ENCODE measurements at places on chromosomes 5 and 9. TPM values are rescaled to one million over a fixed set of nuclear protein-coding genes. Genes with fewer than 3 reads are reported as not detected.

Gene MACIR
- total RNA-seq, result 10.3 TPM

DNA sequence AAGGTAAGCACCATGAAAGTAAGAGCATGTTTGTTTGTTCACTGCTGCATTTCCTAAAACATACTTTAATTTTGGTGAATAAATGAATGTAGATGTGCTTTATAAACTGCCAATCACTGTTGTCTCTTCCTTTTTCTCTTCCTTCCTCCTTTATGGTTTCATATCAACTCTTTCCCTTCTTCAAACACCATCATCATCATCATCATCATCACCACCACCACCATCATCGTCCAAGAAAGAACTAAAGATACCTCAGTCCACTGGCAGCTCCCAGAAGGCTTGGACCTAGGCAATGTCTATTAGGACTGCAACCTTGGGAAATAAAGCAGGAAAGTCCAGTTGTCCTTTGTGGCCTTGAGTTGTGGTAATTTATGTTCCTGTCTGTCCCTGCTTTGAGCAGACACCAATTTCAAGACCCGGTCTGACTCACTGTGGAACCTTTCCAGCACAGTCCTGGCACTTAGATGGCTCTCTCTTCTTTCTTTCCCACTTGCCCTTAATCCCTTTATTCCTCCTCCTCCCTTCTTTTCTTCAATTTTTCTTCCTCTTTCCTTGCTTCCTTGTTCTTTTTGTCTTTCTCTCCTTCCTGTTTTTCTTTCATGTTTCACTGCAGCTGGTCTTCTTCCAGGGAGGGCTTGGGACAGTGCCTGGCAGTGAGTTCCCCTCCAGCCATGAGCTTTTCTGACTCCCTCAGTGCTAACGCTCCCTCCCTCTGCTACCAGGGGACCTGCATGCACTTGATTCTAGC lies 99.3 kb downstream of the ANGPTL2 start:
- H3K4me1 ChIP-seq, result peaks cover 11% of the 10 kb centered on the region
- DNase-seq, result no peak
- no peak overlapping the region for H3K4me3 ChIP-seq
- H3K27ac ChIP-seq, result no peak overlapping the region
- H3K27me3 ChIP-seq, result no peaks in the 10 kb centered on the region
- no peaks in the 10 kb centered on the region for H3K36me3 ChIP-seq

GRCh38 chr9:134304261-134304660 lies 22.0 kb upstream of the RXRA start:
- peak; percentile 34 for DNase-seq
- no peaks in the 10 kb centered on the region for H3K36me3 ChIP-seq
- no peak overlapping the region for H3K4me3 ChIP-seq
- H3K4me1 ChIP-seq, result no peaks in the 10 kb centered on the region
- peaks cover 12% of the 10 kb centered on the region for H3K27me3 ChIP-seq

Gene GMCL2
- total RNA-seq, result not detected

Gene TMEM215
- not detected for total RNA-seq

GRCh38 chr9:18358325-18358724 lies 115.6 kb upstream of the ADAMTSL1 start:
- H3K36me3 ChIP-seq, result no peaks in the 10 kb centered on the region
- no peak for DNase-seq
- H3K4me1 ChIP-seq, result peaks cover 38% of the 10 kb centered on the region
- peak overlapping the region; percentile 84 for H3K27ac ChIP-seq
- H3K27me3 ChIP-seq, result no peaks in the 10 kb centered on the region

- no peak overlapping the region for H3K27ac ChIP-seq
- H3K36me3 ChIP-seq, result no peaks in the 10 kb centered on the region
- DNase-seq, result no peak
- peaks cover 47% of the 10 kb centered on the region for H3K27me3 ChIP-seq
- H3K4me1 ChIP-seq, result peaks cover 19% of the 10 kb centered on the region
- H3K4me3 ChIP-seq, result no peak overlapping the region
Measured at GRCh38 chr9:91768507-91768906, 181.5 kb downstream of the ROR2 start.
